ENCODE measurements at places on chromosomes 7 and 10.

GRCh38 chr10:58660575-58661255, 148.0 kb downstream of the BICC1 start:
- DNase-seq, result no peak

- no peak for DNase-seq
Observed at GRCh38 chr7:44280993-44281721, 44.2 kb downstream of the CAMK2B start.

DNA sequence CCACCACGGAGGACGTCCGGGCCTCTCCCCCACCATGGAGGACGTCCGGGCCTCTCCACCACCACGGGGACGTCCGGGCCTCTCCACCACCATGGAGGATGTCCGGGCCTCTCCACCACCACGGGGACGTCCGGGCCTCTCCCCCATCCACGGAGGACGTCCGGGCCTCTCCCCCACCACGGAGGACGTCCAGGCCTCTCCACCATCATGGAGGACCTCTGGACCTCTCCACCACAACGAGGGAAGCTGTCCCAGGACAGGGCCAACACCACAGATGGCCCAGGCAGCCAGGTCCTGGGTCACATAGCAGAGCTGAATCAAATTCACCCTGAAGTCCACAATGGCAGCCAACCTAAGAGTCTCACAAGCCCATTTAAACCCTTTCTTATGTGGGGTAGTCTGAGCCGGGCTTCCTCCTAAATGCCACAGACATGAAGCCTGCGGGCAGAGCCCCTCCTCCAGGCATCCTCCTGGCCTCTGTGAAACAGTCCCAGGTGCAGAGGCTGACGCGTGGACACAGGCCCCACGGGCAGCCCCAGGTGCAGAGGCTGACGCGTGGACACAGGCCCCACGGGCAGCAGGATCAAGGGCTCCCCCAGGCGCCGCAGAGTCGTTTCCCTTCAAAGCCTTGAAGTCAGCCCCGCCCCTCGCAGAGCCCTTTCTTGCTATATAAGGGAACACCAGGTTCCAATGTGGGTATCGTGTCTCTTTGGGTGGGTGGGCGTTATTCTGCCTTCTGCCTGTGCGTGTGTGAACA, 47.0 kb downstream of the FOXL3 start:
- no peak for DNase-seq

DNA sequence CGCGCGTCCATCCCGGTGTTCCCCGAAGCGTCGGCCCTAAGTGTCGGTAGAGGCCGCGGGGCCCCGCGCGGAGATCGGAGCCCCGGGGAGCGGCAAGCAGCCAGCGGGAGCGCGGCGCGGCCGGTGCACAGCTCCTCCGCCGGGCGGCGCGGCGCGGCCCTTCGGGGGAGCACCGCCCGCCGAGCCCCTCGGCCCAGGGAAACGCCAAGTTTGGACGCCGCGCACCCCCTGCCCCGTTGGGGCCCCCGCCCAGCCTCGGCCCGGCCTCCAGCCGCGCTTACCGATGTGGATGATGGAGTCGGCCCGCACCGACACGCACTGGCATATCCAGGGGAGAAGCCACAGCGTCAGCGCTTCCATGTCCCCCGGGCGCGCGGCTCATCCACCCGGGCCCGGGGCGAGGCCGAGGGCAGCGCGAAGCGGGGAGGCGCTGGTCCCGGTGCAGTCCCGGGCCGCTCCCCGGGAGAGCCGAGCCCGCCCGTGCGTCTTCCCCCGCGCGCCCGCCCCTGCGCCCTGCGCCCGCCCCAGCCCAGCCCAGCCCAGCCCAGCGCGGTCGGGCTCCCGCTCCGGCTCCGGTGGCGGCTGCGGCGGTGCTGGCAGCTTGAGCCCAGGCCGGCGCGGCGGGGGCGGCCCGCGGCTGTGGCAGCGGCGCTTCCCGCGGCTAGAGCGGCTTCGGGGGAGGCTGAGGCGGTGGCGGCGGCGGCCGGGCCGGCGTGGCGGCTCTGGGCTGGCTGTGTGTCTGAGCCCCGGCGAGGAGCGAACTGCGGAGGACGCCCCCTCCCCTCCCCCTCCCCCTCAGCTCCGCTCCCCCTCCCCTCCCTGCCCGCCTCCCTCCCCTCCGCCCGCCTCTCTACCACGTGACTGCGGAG, at the start of gene GRID1:
TSS of gene GRID1 (minus strand) at position 763 of the 869 bp plus-strand sequence.
- DNase-seq, result peak; percentile 35

- no peak for DNase-seq
Observed at GRCh38 chr7:96562966-96563365, 146.7 kb downstream of the SEM1 start.

DNA sequence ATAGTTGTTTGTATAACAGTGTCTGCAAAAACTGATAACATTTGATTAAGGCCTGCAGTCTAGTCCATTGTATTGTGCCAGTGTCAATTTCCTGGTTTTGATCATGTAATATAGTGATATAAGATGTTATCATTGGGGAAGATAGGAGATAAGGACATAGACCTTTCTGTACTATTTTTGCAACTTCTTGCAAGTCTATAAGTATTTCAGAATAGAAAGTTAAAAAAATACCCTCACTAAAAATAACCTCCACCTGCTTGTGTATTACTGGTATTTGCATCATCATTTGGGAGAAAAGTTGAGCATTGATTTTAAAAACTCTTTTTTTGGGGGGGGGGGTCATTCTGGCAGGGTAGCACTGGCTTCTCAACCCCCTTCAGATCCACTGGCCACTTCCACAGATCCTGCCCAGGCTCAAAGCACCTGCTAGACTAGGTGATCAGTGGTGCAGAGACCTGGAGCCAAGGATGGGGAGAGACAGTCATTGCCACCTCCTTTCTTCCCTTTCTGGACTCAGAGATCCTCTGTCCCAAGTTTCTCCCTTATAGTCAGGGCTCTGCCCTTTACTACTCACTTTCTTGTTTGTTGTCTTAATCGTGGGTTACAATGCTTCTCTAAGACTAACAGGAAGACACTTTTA, 103.0 kb downstream of the RBM20 start:
- no peak for DNase-seq

Measured in endothelial cell (in vitro differentiated cells).